NCI-H460 (cell line): ENCODE measurements at places on chromosomes 2 and 18. TPM values are rescaled to one million over a fixed set of nuclear protein-coding genes. Genes with fewer than 3 reads are reported as not detected.

The ECEL1 gene
- total RNA-seq: 2.0 and 2.8 TPM in 2 replicates

The KATNAL2 gene
- 0.87 and 1.0 TPM in 2 replicates for total RNA-seq

The OXER1 gene
- not detected in 2 replicates for total RNA-seq

The LRPPRC gene
- total RNA-seq: 137 and 150 TPM in 2 replicates

The STARD6 gene
- total RNA-seq: 0.46 and 0.57 TPM in 2 replicates

The GREB1 gene
- 1.8 and 2.4 TPM in 2 replicates for total RNA-seq
